ENCODE measurements at places on chromosomes 3 and 15. TPM values are rescaled to one million over a fixed set of nuclear protein-coding genes. Genes with fewer than 3 reads are reported as not detected.

The SOX14 gene
- total RNA-seq = not detected

The ALDH1L1 gene
- 0.25 TPM for total RNA-seq

The FOXB1 gene
- not detected for total RNA-seq

The GP5 gene
- under 0.01 TPM for total RNA-seq

The PPP1R14D gene
- total RNA-seq = not detected

The RBPMS2 gene
- total RNA-seq = 1.3 TPM

The ZNF280D gene
- 9.9 TPM for total RNA-seq

The MESP2 gene
- total RNA-seq = 0.98 TPM

The CHRD gene
- total RNA-seq = under 0.01 TPM

The CCDC13 gene
- 0.25 TPM for total RNA-seq

The ST8SIA2 gene
- total RNA-seq = 0.49 TPM

The P2RY14 gene
- not detected for total RNA-seq

The SLC25A26 gene
- 18.9 TPM for total RNA-seq

The USP19 gene
- 38.1 TPM for total RNA-seq

The DAZL gene
- not detected for total RNA-seq

The ITGB5 gene
- 216 TPM for total RNA-seq

The EID1 gene
- 136 TPM for total RNA-seq

The NR2E3 gene
- total RNA-seq = 0.13 TPM

The MNS1 gene
- total RNA-seq = 1.5 TPM

The TKT gene
- total RNA-seq = 835 TPM

The BMF gene
- total RNA-seq = 4.1 TPM

The CYP8B1 gene
- not detected for total RNA-seq

The CCNDBP1 gene
- total RNA-seq = 56.4 TPM

The C3orf20 gene
- total RNA-seq = not detected

The C3orf22 gene
- not detected for total RNA-seq

The NTRK3 gene
- total RNA-seq = 0.13 TPM

The KLHL6 gene
- not detected for total RNA-seq

The PLA2G4D gene
- not detected for total RNA-seq

The WDR93 gene
- total RNA-seq = 0.25 TPM

The OR5K2 gene
- total RNA-seq = not detected

The GREM1 gene
- 78.7 TPM for total RNA-seq

The AADAC gene
- not detected for total RNA-seq

The ULK3 gene
- 18.6 TPM for total RNA-seq

The CELSR3 gene
- 3.8 TPM for total RNA-seq

The KLHL40 gene
- total RNA-seq = not detected

The MYRIP gene
- not detected for total RNA-seq

The CCRL2 gene
- 0.33 TPM for total RNA-seq

The IGDCC3 gene
- not detected for total RNA-seq

The GOLGA8R gene
- total RNA-seq = 0.89 TPM

The CCK gene
- not detected for total RNA-seq

The TRH gene
- total RNA-seq = not detected

The GOLGA6B gene
- total RNA-seq = not detected

The OR4F6 gene
- total RNA-seq = not detected

The PRR20G gene
- total RNA-seq = not detected

The SAXO2 gene
- not detected for total RNA-seq

The SPG21 gene
- total RNA-seq = 106 TPM

The GOLGA6A gene
- total RNA-seq = not detected

Measured in mesangial cell (primary cell).